Central memory CD4-positive, alpha-beta T cell (primary cell): ENCODE measurements at places on chromosomes 16 and 17.
A peak's percentile ranks its signal among the peaks of the same experiment; 100 is the strongest.

- DNase-seq = no peak
These were observed 42.1 kb downstream of the TSC2 start for GRCh38 chr16:2089706-2090480.

DNA sequence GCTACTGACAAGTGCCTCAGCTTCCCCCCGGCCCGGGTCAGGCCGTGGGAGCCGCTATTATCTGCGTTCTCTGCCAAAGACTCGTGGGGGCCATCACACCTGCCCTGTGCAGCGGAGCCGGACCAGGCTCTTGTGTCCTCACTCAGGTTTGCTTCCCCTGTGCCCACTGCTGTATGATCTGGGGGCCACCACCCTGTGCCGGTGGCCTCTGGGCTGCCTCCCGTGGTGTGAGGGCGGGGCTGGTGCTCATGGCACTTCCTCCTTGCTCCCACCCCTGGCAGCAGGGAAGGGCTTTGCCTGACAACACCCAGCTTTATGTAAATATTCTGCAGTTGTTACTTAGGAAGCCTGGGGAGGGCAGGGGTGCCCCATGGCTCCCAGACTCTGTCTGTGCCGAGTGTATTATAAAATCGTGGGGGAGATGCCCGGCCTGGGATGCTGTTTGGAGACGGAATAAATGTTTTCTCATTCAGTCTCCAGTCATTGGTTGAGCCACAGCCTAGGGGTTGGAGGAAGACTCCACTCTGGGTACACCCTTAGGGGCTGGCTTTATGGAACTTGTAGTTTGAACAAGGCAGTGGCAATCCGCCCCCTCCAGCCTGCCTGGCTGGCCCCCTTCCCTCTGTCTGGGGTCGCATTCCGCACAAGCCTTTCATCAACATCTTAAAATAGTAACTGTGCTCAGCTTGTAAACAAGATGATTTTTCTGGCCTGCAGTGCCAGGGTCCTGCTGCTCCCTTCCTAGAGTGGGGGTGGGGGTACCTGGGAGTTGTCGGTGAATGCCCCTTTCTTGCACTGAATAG, 4.1 kb downstream of the SYNGR2 start:
- no peak for DNase-seq

GRCh38 chr16:60763869-60764268, 1272.4 kb downstream of the CDH8 start:
- DNase-seq = no peak

DNA sequence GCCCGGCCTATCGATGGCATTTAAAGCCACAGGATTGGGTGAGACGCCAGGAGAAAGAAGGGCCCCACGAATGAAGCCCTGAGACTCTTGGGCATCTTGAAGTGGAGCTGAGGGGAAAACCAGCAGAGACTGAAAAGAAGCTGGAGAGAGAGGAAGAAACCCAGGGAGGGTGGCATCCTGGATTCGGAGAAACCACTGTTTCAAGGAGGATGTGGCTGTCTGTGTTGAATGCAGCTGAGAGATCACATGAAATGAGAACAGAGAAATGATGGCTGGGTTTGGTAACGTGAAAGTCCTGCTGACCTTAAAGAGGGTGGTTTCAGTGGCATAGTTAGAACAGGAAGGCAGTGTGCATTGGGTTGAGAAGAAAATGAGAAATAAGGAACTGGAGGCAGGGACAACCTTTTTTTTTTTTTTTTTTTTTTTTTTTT, 3.8 kb downstream of the TNFSF12 start:
- DNase-seq = peak; percentile 77

DNA sequence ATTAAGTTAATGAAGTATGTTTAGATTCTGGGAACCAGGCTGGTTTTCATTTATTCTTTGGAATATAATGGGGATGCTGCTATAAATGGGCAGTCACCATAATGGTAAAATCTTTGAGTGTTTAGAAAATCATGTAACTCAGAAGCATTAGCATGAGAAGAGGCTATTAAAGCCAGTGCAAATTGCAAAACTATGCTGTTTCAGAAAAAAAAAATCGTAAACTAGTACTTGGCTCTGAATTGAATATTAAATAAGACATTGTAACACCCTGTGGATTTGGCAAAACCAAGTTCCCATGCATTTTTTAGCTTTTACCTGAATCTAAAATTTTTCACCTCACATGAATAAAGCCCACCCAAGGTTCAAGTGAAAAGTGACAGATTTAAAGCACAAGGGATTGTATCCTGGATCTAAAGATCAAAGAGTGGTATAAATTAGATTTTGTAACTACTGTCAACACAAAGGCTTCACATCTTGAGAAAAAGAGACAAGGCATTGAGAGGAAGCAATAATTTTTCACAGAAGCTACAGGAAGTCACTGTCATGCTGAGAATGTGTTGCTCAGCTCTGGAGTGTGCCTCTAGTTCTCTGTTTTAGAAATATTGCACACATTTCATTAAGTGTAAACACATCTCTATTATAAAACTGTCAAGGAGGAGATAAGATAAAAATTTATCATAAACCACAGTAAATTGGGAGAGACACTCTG, 142.2 kb downstream of the ABCA8 start:
- no peak for DNase-seq

DNA sequence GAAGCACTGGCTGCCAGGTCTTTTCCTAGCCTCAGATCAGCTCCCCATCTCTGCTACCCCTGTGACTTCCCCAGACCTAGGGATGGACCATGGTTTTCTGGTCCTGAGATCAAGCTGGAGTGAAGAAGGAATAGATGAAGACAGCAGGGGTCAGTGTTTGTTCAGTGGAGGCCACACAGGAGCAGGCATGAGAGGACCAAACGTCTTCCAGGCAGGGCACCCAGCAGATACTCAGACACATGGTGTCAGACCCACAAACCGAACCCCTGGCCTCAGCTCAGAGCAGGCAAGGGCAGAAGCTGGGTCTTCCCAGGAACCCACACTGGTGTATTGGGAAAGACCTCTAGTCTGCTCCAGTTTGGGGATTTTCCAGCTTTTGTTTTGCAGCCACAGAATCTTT, 189.7 kb downstream of the IRX5 start:
- DNase-seq = no peak

DNA sequence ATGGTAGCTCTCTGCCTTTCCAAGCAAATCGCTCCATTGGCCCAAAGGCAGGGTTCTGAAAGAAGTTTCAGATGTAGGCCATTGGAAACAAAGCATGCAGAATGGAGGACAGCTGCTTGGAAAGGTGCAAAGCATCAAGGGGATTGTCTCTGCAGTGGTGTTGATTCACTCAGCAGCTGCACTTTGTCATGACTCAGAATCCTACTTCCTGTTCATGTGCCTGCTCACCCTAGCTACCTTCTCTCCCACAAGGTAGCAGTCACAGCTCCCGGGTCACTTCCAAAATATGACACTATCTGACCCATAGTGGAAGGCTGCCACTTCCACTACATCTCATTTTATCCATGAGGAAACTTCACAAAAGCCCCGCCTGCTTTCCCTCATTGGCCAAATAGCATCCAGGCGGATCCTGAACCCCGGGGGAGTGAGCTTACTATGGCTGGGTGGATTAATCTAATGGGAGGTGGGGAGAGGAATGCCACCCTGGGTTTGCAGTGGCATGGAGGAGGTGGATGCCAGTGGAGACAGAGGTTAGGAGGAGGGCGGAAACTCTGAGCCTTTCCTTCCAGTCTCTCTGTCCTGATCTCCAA, 74.7 kb upstream of the NKD1 start:
- no peak for DNase-seq

DNA sequence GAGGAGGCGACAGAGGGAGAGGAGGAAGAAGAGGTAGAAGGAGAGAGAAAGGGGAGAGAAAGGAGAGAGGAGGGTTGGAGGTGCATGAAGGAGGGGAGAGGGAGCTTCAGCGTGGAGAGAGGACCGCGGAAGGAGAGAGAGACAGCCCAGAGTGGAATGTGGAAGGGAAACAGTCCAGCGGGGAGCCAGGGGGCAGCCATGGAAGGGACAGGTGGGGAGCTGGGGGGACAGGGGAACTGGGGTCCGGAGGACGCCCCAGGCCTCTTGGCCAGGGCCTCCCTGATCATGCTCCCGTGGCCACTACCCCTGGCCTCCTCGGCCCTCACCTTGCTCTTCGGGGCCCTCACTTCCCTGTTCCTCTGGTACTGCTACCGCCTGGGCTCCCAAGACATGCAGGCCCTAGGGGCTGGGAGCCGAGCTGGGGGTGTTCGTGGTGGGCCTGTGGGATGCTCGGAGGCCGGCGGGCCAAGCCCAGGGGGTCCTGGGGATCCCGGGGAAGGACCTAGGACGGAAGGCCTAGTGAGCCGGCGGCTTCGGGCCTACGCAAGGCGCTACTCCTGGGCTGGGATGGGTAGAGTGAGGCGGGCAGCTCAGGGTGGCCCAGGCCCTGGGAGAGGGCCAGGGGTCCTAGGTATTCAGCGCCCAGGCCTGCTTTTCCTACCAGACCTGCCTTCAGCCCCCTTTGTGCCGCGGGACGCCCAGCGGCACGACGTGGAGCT, 759 bp downstream of the ASPHD1 start:
- DNase-seq = no peak

- no peak for DNase-seq
These were observed 12.7 kb downstream of the TMEM11 start for GRCh38 chr17:21201298-21201595.

- DNase-seq = no peak
These were observed 292.4 kb upstream of the HSBP1 start for GRCh38 chr16:83515395-83515794.

DNA sequence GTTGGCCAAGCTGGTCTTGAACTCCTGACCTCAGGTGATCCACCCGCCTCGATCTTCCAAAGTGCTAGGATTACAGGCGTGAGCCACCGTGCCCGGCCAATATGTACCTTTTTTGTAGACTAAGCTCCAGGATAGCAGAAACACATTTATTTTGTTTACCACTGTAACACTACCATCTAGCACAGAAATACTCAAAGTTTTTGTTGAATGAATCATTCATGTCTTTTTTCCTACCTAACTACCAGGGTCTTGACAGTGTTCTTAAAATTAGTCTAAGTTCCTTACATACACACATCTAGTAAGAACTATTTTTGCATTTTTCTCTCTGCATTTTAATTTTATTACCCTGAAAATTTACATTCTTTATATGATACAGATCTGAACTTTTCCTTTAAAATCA, 44.4 kb downstream of the AKAP10 start:
- DNase-seq = no peak

GRCh38 chr16:56300891-56301850, 109.9 kb downstream of the GNAO1 start:
- DNase-seq = no peak

DNA sequence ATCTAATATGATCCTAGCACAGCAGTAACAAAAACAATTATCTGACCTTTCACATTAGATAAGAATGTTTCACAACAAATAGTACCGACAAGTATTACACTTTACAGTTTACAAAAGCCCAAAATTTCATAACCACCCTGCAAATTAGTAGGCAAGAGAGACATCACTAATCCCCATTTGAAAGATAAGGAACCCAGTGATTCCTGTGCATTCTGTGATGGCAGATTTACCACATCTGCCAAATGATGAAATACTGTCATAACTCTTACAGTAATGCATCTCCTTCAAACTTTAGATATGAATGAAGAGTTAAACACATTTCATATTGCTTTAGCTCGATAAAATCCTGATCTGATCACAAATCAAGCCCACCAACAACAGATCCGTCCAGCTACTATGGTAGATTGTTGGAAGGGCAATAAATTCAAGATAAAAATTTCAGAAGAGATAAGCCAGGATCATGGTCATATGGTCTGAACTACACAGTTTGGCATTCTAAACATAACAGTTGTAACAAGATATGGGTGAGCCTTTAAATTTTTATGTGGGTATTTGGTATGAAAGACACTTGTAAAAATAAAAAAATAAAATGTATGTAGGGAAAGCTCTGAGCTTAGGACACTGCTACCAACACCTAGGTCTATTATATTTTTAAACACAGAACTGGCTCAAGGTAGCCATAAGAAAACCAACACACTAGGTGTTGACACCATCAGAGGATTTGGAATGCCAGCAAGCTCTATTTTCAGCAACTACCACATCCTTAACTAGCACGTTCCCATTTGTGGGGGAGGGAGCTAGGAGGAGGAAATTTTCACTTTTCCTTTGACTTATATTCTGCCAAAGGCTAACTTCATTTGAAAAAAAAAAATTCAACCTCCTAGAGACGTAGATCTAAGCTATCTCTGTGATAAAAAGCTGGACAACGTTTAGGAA, 9.3 kb downstream of the YWHAE start:
- no peak for DNase-seq

DNA sequence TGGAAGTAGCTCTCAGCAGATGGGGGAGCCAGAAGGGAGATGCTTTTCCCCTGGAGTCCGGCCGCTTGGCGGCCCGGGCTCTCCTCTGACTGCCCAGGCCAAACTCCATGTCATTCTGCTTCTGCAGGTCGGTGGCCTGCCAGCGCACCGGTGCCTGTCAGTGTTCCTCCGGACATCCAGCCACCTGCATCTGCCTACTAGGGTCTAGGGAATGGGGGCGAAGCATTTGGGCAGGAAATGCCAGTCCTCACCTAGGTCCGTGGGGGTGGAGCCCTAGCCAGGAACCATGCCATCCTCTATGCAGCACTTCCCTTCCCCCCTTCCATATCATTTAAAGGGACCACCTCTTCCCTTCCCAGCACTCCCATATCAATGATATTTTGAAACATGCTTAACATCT, 34.2 kb downstream of the GJC1 start:
- no peak for DNase-seq

- no peak for DNase-seq
These were observed 34.2 kb downstream of the CD300LF start for GRCh38 chr17:74678541-74678940.

- no peak for DNase-seq
These were observed 13.6 kb downstream of the ETV4 start for GRCh38 chr17:43532581-43532980.

DNA sequence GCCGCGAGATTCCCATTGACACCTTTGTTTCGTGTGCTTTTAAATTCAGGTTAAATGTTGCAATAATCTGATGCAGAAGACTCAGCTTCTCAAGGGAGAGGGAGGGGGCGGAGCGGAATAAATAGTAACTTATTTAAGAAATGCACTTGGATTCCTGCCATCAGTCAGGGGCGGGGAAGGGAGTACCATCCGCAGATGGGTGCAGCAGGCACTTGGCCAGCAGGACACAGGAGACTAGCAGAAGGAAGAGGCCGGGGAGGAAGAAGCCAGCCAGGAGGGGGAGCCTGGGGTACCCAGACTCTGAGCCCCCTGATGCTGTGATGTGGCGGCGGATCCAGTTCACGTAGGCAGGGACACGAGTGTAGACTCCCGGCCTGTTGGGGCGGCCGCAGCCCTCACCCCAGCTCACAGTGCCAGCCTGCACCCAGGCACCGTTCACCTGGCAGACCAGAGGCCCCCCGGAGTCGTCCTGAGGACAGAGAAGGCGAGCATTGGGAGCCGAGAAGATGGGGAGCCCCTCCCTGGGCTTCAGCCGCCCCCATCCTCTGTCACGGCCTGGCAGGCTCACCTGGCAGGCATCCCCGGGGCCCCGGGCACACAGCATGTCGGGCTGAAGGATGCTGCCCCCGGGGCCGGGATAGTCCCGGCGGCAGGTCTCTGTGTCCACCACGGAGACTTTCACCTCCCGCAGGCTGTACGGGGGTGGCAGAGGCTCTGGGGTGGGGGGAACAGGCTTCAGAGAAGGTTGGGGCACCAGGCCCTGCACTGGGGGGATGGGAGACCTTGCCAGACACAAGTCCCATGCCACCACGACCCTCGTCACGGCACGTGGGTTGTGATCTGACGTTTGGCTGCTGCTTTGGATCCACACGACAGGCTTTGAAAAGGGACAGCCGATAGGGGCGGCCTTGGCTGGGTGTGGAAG, 3.2 kb downstream of the TPSG1 start:
- no peak for DNase-seq

- no peak for DNase-seq
These were observed 20.5 kb upstream of the FA2H start for GRCh38 chr16:74795104-74795503.
